ENCODE measurements at places on chromosomes 3 and 15.

GRCh38 chr3:195692781-195693427 is 27.9 kb upstream of the MUC20 start:
- DNase-seq = no peak

- DNase-seq = no peak
These were observed 64.3 kb downstream of the IGF2BP2 start for GRCh38 chr3:185760550-185760949.

- no peak for DNase-seq
These were observed 64.7 kb downstream of the ITGA11 start for GRCh38 chr15:68367226-68367625.

DNA sequence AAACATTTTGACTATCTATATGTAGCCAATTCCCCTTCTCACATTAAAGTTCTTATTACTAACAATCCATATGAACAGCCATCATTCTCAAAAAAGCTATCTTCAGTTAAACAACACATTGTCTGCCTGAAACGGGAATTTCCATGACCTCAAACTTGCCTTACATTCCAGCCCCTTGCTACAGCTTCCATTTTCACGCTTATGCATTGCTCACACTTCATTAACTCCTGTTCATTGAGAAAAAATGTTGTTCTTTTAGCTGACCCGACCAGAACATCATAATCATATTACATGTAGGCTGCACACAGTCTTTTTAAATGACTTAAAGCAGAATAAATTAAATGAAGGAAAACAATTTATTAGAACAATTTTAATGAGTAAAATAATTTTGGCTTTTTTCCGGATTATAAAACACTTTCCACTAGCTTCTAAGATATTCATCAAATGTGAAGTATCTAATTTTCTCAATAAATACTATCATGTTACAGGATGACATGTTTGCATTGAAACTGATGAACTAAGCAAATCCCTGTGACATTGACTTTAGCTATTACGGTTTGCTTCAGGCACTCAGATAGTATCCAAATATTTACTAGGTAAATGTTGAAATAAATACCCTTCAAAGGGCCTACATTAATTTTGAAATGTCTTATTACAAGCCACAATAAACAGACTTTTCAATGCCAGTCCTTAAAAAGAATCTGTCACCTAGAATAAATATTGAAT is 49.9 kb downstream of the P3H2 start:
- DNase-seq = no peak

DNA sequence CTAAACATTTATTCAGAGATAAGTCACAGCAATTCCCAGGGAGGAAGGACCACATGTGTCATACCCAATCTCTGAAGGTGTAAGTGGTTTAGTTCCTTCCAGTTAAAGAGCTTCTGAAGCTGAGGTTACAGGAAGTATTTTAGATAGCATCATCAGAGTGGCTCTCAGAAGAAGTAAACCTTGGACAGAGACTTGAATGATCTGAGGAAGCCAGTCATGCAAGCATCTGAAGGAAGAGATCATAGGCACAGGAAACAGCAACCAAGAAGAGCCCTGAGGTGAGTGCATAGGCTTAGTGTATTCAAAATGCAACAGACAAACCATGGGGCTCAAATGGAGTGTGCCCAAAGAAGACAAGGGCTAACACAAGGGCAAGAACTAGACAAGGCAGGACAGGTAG is 210.3 kb downstream of the ULK4 start:
- DNase-seq = no peak

DNA sequence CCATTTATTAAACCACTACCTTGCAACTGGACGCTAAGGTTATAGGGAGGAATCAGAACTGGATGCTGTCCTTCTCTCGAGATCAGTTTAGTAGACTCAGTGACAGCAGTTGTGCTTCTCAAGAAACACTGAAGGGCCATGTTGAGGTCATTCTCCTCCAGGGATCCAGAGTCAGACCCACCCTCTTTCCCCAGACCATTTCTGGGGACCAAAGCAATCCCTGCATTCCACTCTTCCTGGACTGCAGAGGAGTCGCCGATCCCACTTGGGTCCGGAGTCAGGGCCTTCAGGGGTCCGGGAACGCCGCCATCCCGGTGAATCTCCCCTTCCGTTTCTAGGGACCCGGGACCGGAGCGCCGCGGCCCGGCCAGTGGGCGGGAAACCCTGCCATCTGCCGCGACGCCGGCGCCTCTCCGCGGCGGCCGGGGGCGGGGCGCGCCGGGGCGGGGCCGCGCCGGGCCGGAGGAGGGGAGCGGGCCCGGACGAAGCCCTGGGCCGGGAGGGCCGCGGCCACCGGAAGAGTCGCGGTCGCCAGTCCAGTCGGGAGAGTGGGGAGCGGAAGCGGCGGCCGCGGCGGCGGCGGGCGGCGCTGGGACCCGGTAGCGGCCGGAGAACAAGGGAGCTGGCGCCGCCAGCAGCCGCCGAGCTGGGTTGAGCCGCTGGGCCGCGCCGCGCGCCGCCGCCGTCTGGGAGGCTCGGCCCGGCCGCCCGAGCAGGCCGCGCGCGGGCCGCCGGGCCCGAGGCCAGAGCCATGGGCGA is at the start of gene DVL3:
DVL3 (plus strand) TSS at position 493 of the 759 bp plus-strand sequence; CDS start at position 752, 259 bp downstream.
- DNase-seq = peak; percentile 74

GRCh38 chr3:42491881-42492507 is 10.4 kb upstream of the VIPR1 start:
- no peak for DNase-seq
